ENCODE measurements at places on chromosomes 6 and 20.

DNA sequence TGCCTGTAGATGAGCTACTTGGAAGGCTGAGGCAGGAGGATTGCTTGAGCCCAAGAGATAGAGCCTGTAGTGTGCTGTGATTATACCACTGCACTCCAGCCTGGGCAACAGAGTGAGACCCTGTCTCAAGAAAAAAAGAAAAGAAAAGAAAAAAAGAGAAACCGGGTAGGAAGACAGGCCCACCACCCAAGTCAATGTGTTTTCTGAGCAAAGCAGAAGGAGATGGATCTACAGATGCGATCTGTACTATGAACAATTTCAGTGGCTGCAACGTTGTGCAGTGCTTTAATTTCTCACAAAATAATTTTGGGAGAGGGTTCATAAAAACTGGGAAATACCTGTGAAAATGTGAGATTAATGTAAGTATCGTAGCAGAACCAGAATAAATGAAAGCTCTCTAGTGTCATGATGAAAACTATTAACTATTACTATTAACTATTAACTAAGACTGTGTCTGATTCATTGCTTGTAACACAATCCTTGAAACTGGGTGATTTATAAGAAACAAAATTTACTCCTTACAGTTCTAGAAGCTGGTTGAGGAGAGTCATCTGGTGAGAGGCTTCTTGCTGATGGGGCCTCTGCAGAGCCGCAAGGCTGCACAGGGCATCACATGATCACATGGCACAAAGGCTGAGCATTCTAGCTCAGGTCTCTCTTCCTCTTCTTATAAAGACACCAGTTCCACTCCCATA, 233.1 kb upstream of the ZNF217 start:
- DNase-seq, result no peak

DNA sequence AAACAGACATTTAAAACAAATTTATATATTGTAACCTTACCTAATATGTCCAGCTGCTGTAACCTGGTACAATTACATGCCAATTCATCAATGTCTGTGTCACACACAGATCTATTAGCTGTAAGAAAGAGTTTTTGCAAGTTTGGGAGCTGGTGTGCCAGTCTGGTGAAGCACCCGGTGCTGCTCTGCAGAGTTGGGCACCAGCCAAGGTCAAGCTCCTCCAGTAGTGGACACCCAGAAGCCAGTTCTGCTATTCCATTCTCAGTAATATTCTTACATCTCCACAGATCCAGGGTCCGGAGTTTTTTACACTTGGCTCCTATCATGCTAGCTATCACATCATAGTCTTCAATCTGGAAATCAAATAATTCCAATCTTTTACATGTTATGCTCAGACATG, 41.0 kb downstream of the POU3F2 start:
- DNase-seq, result no peak

DNA sequence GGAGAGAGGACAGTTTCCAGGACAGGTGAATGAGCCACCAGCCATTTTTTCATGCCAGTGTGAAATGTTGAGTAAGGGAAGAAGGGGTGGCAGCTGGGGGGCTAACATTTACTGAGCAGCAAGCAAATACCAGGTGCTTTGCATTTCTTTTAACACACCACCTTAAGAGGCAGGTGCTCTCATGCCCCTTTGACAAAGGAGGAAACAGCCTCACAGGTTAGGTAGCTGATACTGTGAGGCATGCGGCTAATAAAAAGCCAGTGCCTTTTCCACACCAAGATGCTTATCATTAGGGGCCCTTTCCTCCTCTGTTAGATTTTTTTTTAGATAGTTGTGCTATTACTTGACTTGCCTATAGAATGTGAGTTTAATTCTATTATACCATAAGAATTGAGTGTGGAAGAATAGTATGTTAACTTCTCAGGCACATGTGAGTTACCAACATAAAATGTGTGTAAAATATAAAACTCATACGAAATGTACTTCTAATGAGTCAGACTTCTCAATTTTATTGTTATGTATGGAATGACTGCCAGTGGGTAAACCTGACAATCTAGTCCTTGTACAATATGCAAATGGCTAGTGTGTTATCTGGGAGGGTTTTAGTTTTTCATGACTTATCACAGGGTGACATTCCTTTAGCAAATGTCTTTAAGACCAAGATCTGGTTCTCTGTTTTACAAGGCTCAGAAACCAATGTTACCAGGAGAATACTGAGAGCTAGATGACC, 260.0 kb downstream of the TMEM242 start:
- DNase-seq, result no peak

GRCh38 chr20:51945177-51945576, 142.9 kb upstream of the SALL4 start:
- no peak for DNase-seq

- DNase-seq, result no peak
Observed at GRCh38 chr20:38369389-38369788, 23.1 kb downstream of the LBP start.

DNA sequence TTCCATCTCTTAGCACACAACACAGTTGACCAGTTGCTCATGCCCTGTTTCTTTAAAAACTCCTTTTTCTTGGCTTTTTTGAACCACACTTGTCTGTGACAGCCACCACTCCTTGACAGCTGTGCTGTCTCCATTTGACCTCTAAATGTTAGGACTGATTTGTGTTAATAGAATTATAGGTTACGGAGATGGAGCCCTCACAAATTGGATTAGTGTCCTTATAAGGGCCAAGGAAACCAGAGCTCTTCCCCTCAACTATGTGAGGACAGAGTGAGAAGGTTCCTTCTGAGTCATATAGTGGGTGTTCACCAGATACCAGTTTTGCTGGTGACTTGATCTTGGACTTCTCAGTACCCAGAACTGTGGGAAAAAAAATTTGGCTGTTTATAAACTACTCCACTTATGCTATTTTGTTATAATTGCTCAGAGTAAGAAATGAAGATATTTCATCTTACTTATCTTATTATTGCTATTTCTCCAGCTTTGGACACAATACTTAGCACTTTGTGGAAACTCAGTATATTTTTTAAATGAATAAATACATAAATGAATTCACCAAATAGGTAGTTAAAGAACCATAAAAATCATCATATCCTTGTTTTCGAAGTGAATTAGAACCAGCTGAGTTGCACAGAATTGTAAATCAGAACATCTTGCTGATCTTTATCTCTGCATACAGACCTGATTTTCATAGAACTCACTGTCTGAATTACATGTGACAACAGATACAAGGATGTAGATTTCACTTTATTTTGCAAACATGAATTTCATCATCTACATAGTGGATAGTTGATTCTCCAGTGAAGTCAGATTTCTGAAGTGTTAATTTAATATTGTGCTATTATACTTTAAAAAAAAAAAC, 598.5 kb upstream of the IRAK1BP1 start:
- no peak for DNase-seq

DNA sequence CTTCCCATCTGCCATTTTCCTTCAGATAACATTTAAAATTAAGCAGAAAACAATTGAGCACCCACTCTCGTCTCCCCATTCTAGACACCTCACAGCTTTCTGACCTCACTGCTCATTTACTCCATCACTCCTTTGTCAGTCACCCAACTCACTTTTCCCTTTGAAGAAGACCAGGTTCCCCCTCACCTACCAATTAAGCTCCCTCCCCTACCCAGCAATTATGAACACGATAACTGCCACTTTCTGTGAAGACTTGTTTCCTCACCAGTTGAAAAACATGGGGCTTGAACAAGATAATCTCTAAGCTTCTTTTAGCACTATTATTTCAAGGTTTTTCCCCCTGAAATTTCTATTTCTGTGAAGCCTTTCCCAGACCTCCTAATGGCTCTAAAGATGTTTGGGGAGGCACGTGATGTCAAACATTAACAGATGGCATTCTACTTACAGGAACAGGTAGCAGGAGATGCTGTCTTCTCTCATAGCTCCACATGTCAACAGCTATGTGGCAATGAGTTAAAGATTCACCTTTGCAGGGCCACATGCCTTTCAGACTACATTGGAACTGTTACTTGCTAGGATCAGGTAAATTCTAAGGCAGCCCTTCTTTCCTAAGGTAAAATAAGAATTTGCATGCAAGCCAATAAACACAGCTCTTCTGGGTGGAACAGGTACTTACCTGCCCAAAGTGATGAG, 24.8 kb upstream of the SLA2 start:
- DNase-seq, result no peak

- no peak for DNase-seq
Observed at GRCh38 chr6:144856622-144857021, 571.5 kb downstream of the UTRN start.

GRCh38 chr6:150937132-150937906, 71.8 kb downstream of the MTHFD1L start:
- DNase-seq, result no peak

DNA sequence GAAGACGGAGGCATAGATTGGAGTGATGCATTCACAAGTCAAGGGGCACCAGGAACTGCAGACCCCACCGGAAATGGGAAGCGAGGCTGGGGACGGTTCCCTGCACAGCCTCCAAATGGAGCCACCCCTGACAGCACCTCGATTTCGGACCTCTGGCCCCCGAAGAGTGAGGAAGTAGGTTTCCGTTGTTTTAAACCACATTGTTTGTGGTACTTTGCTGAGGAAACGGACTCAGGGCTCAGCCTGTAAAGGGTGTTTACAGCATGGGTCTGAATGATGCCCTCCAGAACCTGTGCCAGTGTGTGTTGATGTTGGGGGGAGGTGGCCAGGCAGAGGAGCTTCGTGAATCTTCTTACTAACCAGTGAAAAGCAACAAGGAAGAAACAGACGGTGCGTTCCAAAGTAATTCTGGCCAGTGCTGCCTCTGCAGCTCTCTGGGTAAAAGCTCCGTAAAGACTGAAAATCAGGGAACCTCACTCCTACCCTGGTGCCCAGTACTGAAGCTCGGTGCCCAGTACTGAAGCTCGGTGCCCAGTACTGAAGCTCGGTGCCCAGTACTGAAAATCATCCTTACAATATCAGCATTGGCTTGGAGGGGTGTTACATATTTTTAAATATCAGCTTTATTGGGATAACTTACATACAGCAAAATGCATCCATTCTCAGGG, 30.1 kb upstream of the CCR6 start:
- DNase-seq, result no peak

DNA sequence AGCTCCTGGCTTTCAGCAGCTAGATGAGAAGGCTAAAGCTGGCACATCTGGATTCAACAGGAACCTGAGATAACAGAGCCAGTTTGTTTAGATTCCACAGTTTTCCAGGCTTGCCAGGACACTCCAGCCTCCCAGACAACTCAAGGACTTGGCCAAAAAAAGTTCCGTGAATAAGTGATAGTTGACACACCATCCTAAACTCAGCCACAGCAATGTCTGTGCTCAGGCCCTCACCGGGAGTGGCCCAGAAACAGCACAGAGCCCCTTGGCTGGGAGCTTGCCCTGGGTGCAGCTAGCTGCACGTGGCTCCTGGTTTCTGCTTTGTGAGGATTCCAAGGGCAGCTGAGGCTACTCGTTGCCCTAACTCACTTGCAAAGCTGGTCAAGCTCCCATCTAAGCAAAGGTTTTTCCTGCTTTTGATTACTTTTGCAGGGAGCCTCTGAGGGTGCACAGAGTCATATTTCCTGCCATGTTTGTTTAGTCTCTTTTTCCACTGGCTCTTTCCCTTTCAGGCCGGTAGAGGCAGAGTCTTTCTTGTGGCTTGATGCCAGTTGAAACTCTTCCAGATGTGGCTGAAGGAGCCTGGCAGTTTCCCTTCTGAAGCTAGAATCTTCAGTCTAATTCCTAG, 118.3 kb upstream of the ECI2 start:
- no peak for DNase-seq

- DNase-seq, result no peak
Observed at GRCh38 chr20:14334306-14334930, 3.0 kb downstream of the FLRT3 start.

DNA sequence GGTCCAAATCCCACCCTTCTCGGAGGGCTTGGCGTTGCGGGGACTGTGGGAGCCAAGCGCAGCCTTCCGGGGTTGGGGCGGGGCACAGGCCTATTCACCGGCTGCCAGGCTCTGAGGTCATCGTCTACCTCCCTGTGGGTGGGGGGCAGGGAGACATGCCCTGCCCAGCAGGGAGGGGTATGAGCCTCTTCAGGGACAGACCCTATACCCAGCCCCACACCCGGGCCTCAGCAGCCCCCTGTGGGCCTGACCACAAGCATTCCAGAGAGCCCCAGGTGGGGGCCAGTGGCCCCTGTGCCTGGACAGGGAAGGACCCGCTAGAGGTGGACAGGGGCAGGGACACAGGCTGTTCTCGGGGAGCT, 11.6 kb downstream of the LAMA5 start:
- no peak for DNase-seq

GRCh38 chr6:113616701-113617274, 240.4 kb upstream of the MARCKS start:
- no peak for DNase-seq

DNA sequence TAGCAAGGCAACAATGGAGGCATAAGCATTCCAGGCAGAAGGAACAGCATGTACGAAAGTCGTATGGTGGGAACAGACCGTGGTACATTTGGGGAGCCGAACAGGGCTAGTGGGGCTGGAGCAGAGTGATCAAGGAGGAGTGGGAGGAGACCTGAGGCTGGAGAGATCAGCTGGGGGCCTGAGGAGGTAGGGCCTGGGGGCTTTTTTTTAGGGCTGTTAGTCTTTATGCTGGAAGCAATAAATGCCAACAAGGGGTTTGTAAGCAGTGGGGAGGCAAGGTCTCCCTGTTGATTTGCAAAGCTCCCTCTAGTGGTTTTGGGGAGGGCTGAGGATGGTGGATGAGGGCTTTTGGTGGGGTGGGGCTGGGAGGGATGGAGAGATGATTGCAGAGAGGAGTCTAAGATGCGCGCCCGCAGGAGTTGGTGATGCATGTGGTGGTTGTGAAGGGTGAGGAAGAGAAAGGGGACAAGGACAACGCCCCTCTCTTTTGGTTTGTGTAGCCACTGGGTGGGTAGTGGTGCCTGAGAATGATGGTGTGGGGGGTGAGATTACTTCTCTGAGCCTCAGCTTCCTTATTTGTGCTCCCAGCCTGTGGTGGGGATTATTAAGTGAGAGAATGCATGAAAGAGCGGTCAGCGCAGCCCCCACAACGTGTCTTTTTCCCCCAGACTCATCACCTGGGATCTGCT, 74.1 kb upstream of the TOX2 start:
- no peak for DNase-seq

GRCh38 chr6:95135182-95135581, 442.2 kb upstream of the MANEA start:
- no peak for DNase-seq

DNA sequence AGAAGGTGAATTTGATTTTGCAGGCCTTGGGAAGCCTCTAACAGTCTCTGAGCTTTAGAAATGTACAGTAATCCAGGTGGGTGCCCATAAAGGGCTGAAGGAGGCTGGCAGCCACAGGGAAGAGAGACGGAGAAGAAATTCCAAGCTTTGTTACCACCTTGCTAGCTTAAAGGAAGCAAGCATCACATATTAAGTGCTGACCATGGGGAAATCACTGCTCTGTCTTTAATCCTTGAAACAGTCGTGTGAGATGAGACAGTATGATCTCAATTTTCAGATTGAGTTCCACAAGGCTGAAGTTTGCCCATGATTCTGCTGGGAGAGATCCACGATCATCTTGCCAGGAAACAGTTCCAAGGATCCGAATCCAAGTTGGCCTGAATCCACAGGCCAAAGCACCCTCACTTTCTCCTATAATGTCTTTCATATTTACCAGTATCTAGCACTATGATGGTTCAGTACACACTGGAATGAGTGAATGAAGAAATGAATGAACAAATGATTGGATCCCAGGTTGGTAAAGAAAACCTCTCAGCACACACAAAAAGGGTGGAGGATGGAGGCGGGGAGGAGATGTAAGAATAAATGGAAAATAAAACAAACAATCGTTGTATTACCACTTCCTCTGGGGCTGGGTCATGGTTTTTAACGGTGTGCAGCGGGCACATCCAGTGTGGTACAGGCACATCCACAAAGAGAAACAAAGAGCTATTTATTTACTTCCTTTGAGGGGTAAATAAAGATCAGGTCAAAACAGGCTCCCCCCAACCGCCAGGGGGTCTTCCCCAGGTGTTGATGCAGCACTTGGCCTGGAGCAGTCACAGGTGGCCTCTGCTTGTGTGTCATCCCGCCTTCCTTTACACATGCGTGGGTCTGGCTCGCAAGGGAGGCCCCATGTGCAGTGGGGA, 28.2 kb upstream of the TAF8 start:
- no peak for DNase-seq

Measured in thoracic aorta (tissue), 2 donors.